Activated gamma-delta T cell (primary cell): ENCODE measurements at places on chromosomes 7 and 10.

DNA sequence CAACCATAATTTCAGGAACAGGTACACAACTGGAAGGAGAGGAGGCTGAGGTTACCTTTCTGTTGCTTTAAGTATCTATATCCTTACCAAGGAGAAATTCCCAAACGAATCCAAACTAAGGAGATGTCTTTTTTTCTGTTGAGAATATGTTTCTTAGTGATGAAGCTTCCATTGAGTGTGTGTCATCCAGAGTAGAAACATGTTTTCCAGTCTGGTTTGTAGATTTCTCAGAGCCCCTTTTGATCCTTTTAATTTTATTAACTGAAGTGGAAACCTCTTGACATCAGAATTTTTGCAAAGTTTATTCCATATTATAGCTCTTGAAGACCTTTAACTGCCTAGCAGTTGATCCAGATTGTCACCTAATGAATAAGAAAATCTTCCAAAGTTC lies 207.1 kb upstream of the FERD3L start:
- DNase-seq = no peak

DNA sequence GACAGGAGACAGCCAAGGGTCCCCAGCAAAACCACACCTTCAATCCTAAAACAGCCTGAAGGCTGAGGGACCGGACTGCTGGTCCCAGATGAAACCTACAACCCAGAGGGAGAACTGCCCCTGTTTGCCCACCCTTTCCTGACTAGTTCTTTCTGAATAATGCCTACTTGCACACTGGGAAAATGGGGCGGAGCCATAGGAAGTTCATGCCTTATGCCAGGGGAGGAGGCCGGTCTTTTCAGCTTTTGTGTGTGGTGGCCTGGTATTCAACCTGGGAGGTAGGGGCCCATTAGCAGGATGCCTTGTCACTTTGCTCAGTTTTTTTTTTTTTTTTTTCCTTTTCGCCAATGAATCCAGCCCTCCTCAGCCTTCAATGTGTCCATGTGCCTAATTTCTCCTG lies 20.7 kb downstream of the TOMM7 start:
- no peak for DNase-seq

DNA sequence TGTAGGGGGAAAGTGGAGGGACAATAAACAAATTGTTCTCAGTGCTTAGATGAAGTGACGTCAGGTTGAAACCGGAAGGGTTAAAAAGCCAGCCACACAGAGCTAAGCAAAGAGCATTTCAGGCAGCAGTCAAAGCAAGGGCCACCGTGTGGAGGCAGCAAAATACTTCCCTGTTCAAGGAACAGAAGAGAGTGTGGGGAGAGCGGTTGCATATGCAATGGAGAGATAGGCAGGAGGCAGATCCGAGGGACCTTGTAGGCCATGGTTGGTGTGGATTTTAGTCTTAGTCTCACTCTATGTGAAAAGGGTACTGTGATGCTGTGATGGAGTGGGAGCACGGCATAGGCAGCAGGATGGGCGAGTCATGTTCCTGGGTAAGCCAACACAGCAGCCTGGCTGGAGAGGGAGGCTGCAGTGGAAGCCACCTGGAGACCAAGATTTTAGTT lies 3.8 kb upstream of the STN1 start:
- no peak for DNase-seq

DNA sequence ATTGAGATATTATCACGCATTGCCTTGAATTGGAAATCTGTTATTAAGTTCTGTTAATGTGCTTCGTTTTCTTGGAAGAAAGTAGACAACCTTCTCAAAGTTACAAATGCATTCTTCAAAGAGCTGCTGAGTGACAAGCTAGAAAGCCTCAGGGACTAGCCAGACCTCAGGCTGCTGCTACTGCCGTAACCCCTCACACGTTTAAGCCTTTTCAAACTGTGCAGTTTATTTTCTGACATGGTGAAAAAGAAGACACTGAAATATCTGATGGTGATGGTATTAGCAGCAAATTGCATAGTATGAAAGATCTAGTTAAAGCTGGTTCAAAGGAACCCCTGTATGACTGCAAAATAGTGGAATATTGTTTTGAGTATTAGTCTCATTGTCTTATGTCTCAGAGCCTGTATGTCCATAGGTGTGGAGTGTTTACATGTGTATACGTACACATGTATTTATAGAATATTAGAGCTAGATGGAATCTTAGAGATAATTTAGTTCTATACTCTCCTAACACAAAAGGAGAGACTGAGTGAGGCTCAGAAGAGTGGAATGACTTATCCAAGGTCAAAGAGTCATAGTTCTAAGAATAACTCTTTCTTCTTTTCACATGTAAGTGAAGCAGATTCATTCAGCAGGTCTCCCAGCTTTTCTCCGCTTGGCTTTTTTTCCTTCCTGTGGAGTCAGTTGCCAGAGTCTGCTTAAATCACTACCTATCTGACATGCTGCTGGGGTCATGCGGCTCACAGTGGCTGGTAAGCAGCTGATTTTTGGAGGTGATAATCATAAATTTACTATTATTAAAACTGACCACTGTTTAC lies 431.9 kb downstream of the PLXDC2 start:
- DNase-seq = no peak

DNA sequence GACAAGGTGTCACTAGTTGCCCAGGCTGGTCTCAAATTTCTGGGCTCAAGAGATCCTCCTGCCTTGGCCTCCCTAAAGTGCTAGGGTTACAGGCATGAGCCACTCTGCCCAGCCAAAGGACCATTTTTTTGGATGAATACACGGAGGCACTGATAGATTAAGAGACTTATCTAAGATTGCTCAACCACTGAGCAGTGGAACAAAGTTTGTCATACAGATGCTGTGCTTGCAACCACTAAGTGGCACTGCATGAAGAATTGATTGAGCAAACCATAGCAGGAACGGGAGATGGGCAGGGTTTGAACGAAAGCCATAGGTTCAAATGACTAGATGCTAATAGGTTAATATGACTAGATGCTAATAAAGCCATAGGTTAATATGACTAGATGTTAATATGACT lies 61.1 kb downstream of the EBLN1 start:
- no peak for DNase-seq

DNA sequence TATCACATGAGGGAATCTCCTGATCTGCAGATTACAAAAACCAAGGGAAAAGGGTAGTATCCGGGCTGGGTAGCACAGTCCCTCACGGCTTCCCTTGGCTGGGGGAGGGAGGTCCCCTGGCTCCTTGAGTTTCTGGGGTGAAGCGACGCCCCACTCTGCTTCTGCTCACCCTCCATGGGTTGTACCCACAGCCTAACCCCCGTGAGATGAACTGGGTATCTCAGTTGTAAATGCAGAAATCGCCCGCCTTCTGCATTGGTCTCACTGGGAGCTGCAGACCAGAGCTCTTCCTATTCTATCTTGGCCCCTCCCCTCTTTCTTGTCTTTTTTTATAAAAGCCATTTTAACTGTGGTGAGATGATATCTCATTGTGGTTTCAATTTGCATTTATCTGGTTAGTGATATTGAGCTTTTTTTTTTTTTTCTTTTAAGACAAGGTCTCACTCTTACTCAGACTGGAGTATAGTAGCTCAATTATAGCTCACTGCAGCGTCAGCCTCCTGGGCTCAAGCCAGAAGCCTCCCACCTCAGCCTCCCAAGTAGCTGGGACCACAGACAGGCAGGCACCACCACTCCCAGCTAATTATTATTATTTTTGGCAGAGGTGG lies 87.8 kb downstream of the ABCC2 start:
- DNase-seq = no peak

- no peak for DNase-seq
These were observed 32.4 kb upstream of the MTPN start for GRCh38 chr7:136009488-136010079.

GRCh38 chr10:30789806-30790205 lies 160.3 kb upstream of the LYZL2 start:
- DNase-seq = no peak

DNA sequence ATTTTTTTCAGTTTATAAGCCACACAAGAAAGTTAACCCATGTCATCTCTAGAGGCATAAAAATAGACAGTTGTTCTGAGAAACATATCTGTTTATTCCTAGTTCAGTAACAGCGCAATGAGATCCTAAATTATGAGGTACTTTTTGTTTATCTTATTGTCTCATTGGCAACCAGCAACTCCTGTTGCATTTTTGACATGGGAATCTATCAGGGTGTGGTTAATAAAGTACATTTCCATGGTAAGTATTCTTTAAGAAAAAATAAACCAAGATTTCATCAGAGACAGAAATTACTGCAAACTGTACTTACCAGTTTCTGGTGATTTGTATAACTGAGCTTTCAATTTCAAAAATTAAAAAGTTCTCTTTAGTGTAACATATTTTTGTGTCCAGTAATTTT lies 9.0 kb downstream of the FAS start:
- no peak for DNase-seq

- DNase-seq = no peak
These were observed 116.0 kb upstream of the PFKP start for GRCh38 chr10:2951235-2951835.

DNA sequence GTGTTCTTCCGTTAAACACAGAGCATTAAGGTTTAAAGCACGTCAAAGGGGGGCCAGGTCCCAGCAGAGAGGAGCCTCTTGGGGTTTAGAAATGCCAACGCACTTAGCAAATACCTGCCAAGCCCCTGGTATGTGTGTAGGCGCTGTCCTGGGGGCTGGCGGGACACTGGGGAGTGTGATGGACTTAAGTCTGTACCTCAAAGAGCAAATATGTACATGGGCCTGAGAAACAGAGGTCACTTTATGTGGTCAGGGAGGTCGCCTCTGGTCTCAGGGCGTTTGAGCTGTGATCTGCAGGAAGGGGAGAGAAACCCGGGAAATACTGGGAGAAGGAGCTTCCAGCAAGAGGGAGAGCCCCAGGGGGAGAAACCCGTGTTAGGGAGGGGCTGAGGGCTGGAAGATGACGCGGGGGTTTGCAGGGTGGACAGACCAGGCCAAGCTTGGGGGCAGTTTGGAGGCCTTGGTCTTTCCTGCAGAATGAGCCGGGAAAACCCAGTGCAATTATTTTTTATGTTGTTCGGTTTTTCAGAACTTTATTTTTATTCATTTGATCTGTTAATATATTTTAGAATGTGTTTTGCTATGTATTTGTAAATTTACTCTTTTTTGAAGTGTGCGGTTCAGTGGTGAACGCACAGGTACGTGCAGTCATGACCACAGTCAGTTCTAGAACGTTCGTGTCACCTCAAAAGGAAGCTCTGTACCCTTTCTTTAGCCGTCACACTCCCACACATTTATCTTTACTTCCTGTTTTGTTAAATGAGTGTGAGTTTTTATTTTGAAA lies 441.4 kb upstream of the FOXK1 start:
- DNase-seq = no peak
